ENCODE measurements at places on chromosomes 5 and 9.

DNA sequence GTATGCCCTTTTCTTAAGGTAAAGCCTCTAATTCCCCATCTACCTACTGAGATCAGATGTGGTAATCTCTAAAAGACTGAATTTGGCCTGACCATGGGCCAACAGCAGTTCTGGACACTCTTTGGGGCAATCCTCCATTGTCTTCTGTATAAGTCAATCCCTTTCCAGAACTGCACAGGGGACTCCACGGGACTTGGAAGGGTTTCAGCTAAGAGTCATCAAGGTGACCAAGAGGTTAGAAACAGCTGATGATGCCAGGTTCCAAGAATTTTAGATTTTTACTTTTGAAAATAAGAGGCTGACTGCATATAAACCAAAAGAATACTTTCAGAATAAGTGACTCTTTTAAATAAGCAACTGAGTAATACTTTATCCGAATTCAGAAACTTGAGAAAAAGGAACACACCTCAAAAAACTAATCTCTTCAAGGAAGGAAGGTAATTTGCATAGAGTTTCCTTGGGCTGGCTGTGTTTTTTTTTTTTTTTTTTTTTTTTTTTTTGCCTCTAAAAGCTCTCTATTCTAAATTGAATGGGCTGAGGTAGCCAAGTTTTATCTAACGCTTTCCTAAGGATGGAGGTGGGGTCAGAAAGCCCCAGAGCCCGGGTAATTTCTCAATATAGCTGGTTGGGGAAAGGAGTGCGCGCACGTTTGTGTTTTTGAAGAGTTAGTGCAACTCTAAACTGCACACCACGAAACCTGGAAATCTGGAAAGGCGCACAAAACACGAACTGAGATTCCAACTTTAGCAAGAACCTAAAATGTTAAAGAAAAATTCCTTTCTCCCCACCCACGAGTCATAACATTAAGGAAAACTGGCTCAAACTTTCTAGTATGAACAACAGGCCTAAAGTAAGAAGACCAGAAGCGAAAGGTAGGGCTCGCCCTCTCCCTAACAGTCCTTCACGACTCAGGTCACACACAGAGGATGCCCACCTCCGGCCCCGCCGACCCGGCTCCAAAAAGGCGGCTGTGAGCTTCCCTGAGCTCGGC is 1.3 kb downstream of the VCP start:
- no peak for DNase-seq

DNA sequence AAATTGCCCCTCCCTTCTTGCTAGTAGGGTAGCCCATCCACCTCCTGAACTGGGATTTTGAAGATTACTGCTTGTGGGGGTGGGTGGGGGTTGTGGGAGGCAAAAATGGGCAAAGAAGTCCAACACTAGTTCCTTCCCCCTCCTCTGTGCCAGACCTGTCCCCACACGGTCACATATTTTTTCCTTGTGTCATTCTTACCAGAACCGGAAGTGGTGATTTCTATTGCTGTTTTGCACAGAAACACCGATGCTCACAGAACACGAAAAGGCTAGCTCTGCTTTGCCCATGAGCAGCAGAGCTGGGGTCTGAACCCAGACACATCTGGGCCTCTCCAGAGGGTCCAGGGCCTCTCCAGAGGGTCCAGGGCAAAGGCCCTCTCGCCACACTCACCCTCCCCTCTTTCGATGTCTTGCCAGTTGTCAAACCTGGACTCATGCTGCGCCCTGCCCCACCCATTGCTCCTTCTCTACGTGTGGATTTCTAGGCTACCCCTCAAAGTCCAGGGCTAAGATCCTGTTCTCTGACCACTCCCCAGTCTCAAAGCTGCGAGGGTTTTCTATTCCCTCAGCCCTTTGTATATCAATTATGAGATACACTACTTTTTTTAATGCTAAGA is 264.4 kb upstream of the MSX2 start:
- no peak for DNase-seq

- peak; percentile 81 for DNase-seq
Measured at GRCh38 chr9:107242073-107243030, 40.7 kb upstream of the RAD23B start.

- no peak for DNase-seq
Measured at GRCh38 chr5:72604798-72605154, 97.6 kb upstream of the ZNF366 start.

DNA sequence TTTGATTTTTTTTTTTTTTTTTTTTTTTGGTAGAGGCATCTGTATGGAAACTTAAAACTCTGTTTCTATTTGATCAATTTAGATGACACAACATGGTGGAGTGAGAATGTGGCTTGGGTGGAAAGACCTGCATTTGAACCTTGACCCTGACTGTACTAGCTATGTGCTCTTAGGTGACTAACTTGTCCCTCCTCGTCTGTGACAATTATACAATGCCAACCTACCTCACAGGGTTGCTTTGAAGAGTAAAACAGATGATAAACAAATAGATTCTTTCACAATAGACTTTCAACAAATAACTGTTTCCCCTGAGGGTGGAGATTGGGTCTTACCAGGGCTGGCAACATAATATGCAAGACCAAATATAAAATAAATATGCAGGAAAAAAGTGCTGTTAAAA is 109.3 kb downstream of the CRB2 start:
- no peak for DNase-seq

DNA sequence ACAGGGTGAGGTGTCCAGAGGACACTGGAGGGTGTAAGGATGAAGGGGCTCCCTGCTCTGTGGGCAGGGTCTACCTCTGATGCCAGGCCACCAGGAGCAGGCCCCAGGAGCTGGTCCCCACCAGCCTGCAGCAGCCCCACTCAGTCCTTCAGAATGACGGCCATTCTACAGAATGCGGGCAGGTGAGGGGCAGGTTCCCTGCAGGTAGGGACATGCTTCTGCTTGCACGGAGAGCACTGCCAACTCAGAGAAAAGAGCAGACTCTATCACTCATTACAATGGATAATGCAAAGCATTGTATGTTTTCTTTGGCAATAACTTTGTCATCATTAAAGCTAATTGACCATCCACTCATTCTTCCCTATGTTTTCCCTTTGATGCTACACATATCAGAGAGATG is 39.0 kb downstream of the DDX31 start:
- DNase-seq = no peak

DNA sequence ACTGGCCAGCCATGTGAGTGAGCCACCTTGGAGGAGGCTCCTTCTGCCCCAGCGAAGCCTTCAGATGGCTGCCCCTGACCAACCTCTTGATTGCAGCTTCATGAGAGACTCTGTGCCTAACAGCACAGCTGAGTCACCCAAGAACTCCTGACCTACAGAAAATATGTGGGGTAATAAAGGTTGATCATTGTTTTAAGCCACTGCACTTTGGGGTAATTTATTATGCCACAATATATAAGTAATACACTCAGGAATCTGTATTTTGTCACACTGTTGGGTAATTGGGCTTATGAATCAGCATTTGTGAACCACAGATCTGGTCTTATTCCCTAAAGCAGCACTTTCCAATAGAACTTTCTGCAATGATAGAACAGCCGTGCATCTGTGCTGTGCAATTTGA is 24.4 kb upstream of the VDAC1 start:
- DNase-seq = no peak

- no peak for DNase-seq
Measured at GRCh38 chr9:104279535-104280177, 185.5 kb downstream of the SMC2 start.

GRCh38 chr5:68966596-68966995 is 127.2 kb upstream of the SLC30A5 start:
- no peak for DNase-seq

DNA sequence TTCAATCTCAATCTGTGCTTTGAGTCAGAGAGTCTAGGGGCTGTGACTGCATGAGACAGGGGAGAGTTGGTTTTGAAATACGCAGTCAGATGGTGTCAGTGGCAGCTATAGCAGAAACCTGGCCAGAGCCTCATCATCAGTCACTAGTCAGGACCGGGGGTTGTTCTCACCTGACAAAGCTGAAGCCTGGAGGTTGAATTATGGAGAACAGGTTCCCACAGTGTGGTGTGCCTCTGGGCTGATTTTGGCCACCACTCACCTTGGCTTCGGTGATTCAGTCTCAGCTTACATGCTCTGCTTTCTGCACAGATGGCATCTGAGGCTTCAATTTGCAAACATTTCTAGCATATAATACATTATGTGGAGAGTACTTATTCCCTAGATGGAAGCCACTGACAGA is 387.3 kb downstream of the YTHDC2 start:
- no peak for DNase-seq

GRCh38 chr9:34559624-34560455 is 29.7 kb downstream of the CNTFR start:
- no peak for DNase-seq

Data from NCI-H524 (cell line).